ENCODE measurements at places on chromosomes 7 and 10.
A peak's percentile ranks its signal among the peaks of the same experiment; 100 is the strongest.

DNA sequence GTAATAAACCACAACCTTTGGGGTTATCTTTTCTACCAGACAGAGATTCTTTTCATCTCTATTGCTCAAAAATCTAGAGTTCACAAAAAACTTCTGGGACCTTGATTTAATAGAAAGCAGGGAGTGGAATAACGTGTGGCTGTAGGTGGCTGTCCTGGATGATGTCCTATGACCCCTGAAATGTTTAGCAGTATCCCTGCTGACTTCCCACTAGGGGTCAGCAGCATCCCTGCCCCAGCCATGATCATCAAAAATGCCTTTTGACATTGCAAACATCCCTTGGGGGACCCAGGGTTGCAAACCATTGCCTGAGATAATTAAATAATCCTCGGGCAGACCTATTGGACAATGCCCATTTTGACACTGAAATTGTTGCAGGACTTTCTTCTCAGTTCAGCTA lies 177.1 kb downstream of the USP6NL start:
- no peak for DNase-seq

GRCh38 chr7:105256761-105257231 lies 131.9 kb downstream of the SRPK2 start:
- DNase-seq = no peak

GRCh38 chr7:156472267-156472666 lies 168.3 kb upstream of the RNF32 start:
- DNase-seq = no peak

DNA sequence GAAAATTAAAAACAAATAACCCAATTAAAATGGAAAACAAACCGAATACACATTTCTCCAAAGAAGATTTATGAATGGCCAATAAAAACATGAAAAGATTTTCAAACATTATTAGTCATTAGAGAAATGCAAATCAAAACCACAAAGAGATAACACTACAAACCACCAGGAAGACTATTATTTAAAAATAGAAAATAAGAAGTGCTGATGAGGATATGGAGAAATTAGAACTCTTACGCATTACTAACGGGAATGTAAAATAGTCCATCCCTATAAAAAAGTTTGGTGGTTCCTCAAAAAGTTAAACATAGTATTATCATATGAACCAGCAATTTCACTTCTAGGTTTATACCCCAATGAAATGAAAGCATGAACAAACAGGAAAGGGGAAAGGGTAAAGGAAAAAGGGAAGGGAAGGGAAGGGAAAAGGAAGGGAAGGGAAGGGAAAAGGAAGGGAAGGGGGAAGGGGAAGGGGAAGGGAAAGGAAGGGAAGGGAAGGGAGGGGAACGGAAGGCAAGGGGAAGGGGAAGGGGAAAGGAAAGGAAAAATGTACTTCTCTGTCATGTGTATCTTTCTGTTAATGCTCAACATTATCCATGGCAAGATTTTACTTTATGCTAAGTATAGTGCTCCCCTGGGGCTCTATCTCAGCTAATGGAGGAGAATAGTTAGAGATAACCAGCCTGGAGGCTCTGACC lies 125.3 kb upstream of the RSU1 start:
- DNase-seq = no peak

DNA sequence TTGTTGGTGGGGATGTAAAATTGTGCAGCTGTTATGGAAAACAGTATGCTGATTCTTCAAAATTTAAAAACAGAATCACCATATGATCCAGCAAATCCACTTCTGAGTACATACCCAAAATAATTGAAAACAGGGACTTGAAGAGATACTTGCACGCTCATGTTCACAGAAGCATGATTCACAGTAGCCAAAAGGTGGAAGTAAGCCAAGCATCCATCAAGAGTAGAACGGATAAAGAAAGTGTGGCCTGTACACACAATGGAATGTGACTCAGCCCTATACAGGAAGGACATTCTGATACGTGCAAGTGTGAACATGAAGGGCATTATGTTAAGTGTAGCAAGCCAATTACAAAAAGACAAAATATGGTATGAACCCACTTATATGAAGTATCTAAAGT lies 696.7 kb upstream of the CELF2 start:
- no peak for DNase-seq

DNA sequence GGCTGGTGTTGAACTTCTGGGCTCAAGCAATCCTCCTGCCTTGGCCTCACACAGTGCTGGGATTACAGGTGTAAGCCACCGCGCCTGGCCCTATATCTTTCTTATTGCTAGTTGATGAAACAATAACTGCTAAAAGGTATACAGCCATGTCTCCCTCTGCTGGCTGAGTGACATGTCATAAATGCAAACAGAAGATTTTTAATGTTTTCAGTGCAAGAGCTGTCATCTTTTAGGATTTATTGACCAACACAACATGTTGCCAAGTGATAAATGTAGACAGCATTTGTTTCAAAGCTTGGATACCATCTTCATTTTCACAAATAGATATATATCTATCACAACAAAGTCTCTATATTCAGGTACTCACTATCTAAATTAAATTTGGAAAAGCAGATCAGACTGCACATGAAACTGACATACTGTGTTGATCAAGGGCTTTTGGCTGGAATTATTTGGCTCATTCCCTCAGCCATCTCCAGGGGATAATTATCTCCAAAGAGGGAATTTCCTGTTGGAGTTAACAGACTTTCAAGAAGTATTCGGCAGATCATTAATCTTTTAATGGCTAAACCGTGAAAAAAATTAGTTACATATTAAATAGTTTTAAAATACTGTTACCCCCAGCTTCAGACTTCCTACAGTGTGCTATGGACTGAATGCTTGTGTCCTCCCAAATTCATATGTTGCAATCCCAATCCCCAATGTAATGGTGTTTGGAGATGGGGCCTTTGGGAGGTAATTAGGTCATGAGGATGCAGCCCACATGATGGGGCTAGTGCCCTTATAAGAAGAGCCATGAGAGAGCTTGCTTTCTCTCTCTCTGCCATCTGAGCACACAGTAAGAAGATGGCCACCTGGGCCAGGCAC lies 41.3 kb upstream of the SRPK2 start:
- peak; percentile 32 for DNase-seq

- DNase-seq = no peak
Measured at GRCh38 chr7:12458520-12459131, 55.0 kb upstream of the VWDE start.

GRCh38 chr10:126408953-126409641 lies 20.8 kb upstream of the ADAM12 start:
- no peak for DNase-seq

DNA sequence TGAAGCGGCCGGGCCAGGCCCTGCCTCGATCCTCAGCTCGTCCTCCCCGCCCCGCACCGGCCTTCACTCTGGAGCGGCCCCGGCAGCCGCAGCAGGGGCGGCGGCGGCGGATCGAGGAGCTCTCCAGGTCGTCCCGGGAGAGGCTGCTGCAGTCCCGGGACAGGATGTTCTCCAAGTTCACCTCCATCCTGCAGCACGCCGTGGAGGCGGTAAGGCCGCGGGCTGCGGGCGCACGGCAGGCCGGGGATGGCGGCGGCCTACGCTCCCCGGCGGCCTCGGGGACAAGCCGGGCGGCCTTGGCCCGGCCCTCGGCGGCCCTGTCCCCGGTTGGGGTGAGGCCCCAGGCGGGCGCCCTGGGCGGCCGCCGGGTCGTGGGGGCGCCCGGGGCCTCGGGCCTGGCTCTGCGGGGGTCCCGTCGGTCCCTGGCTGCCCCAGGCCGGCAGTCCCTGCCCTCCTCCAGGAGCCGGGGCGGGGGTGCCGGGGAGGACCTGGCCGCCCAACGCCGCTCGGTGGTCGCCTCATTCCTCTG lies 399 bp downstream of the FHIP2A start:
- no peak for DNase-seq

DNA sequence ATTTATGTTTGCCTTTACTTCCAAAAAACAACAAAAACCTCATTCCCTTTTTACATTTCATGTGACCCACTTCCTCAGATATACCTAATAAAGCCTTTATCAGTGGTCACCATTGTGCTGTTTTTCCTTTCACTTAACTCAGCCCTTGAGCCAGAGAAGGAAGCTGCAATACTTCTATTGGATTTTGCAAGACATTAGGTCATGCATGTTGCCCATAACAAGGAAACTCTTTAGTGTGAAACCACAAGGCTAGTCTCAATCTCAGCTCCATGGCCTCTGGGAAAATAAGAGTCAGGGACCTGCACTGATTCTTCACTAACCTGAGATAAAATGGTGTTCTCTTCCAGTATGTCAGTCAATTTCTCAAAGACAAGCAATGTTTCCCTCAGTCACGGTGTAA lies 27.8 kb downstream of the STEAP4 start:
- no peak for DNase-seq

GRCh38 chr10:124648131-124648475 lies 96.1 kb downstream of the FAM53B start:
- no peak for DNase-seq

- DNase-seq = no peak
Measured at GRCh38 chr10:52368725-52369124, 54.6 kb downstream of the DKK1 start.

Measured in T-helper 9 cell (primary cell).